ENCODE measurements at places on chromosomes 4 and X.

DNA sequence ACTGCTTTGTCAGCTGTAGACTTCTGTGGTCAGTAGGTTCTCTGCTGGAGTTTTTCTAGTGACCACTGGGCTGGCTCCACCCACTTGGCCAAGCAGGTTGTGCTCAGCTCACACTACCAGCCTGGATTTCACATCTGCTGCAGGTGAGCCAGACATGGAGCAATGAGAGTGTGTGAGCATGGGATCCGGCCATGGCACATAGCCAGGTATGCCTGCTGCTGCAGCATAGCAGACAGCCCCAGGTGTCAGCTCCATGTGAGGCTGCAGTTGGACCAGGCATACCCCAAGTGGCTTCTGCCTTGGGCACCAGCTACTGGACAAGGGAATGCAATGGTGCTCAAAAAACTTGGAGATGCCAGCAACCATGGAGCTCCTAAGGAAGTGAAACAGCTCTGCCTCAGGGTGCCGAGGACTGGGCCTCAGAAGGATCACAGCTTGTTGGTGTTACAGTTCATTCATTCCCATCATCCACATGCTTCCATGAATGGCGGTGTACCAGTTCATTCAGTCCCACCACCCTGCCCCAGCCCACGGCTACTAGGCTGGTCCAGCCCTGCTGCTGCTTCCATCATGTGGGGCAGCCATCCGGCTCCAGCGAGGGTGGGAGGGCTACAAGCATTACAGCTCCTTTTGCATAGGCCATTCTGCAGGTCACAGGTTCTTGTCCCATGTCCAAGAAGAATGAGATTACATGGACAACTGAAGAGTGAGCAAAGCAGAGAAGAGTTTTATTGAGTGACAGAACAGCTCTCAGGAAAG lies 389.1 kb upstream of the PCDH7 start:
- no peak for DNase-seq

DNA sequence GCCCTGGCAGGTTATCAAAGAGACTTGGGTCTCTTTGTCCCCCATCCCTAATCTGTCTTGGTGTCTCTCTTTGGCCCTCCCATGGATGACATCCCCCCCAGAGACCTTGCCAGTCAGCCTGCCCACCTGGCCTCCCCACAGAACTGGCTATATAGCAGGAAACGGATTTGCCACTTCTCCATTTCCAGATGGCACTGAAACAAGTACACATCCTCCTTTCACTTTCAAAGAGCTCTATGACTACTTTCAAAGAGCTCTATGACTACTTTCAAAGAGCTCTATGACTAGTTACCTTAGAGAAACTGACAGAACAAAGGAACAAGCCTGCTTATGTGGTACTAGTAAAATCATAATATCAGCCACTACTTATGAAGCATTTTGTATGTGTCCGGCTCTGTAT lies 175.3 kb downstream of the MAML3 start:
- DNase-seq: no peak

GRCh38 chrX:123436512-123437136 lies 252.5 kb downstream of the GRIA3 start:
- DNase-seq: no peak

DNA sequence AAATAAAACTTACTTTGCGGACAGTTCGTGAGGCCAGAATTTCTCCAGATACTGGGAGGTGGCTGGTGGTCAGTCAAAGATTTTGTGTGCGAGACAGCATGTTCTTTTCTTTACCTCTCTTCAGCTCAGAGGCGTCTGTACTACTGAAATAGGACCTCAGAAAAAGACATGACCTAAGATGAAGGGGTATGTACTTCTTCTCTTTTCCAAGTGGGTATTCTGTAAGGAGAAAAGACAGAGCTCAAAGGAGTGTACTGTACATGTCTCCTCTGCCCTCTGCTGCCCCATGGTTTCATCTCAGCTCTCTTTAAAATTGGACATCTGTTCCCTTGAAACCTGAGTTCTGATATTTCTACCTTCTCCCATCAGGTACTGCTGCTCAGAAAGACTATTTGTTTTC lies 38.1 kb downstream of the SEPTIN11 start:
- no peak for DNase-seq

GRCh38 chrX:149682956-149683947 lies 28.6 kb upstream of the MAGEA11 start:
- DNase-seq: no peak

GRCh38 chrX:146054311-146054710 lies 236.7 kb downstream of the SLITRK2 start:
- DNase-seq: no peak

GRCh38 chrX:72366701-72367454 lies 61.2 kb upstream of the CITED1 start:
- DNase-seq: no peak

DNA sequence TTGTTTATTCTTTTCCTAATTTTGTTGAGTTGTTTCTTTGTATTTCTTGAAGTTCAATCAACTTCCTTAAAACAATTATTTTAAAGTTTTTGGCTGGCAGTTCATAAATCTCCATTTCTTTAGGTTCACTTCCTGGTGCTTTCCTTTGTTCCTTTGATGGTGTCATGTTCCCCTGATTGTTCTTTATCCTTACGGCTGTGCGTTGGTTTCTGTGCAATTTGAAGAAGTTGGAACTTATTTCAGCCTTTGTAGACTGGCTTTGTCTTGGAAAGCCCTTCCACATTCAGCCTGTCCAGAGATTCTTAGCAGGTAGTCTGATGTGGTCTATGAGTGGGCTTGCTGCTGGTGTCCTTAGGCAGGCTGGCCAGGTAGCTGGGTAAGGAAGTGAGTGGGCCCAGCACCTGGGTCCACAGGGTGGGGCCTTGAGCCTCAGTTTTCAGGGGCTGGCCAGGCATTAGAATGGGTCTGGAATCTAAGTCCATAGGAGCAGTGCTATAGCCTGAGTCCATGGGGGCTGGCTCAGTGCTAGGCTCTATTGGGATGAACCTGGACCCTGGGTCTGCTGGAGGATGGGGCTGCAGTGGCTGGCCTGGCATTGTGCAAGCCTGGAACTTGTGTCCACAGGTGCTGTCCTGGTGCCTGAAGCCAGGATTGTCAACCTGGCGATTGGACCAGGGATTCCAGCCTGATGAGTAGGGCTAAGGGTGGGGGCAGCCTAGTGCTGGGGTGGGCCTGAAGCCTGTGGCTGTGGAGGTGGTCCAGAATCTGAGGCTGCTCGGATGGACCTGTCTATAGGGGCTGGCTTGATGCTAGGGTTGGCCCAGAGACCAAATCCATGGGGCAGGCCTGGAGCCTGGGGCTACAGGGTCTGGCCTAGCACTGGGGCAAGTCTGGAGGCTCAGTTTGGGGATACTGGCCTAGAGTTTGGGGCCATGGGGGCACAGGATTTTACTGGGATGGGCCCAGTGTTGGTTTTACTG lies 152.4 kb downstream of the STAG2 start:
- no peak for DNase-seq

- no peak for DNase-seq
Observed at GRCh38 chr4:4919927-4920326, 60.5 kb downstream of the MSX1 start.

DNA sequence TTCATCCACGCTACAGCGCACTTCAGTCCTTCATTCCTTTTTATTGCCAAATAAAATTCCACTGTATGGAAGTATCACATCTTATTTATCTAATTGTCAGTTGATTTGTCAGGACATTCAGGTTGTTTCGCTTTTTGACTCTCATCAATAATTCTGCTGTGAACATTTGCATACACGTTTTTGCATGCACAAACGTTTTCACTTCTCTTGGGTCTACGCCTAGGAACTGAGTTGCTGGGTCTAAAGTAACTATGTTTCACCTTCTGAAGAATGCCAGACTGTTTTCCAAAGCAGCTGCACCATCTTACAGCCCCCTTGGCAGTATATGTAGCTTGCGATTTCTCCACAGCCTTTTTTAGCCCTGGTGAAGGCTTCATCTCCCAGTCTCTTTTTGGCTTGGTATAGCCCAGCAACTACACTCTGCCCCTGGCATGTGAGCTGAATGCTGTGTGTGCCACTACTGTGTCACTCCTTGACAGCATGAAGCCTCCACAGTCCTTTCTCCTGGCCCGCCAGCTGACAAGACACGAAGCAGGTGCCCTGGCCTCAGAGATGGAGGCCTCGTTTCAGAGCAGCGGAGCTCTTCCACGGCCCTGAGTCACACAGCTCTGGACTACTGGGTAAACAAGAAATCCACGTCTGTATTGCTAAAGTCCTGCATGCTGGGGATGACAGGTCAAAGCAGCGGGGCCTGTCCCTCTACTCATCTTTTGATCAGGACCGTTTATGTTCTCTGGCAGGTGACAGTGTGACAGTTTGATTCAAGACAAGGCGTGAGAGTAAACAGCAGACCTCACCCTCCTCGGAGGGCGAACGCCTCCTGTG lies 75.5 kb downstream of the NSUN7 start:
- no peak for DNase-seq

DNA sequence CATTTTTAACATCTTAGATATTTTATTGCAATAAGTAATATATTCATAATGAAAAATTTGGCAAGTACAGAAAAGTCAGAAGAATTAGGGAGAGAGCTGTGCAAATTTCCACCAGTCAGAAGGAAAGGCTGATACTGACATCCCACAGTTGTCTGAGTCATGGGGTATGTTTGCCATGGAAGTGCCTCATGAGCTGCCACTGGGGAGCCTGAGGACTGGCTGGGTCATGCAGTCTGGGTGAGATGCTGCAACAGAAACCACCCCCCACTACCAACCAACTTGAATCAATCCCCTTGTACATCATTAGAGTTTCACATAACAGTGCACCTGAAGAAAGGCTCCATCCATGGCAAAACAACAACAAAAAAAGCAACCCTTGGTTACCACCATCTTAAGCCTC lies 45.2 kb upstream of the ENPP6 start:
- no peak for DNase-seq

All from skin of body (tissue), 3 donors.